ENCODE measurements at places on chromosomes 6 and 20.

DNA sequence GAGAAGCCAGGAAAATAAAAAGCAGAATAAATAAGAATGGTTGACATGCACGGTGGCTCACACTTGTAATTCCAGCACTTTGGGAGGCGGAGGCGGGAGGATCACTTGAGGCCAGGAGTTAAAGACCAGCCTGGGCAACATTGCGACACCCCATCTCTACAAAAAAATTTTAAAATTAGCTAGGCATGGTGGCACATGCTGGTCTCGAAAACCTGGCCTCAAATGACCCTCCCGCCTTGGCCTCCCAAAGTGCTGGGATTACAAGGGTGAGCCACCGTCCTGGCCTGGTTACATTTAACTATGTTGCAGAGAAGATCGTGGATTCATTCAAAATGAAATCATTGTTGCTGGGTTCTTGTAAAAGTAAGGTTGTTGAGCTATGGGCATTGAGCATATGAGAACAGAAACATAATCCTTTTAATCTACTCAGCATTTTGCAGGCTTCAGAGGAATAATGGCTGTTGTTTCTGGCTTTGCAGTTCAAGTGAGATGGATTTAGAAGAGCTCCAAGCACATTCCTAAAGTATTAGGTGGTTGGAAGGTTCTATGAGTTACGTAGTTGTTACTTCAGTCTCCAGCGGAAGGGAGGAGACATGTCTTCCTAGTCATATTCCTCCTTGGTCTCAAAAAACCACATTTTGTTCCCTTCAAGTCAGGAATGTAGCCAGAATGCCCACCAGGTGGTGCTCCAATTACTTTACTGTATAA, 45.6 kb upstream of the RAB23 start:
- DNase-seq: peak; percentile 28

- no peak for DNase-seq
These were observed 236.6 kb upstream of the FAM83B start for GRCh38 chr6:54609981-54610380.

- DNase-seq: no peak
These were observed 48.9 kb downstream of the ATXN1 start for GRCh38 chr6:16712255-16712930.

- DNase-seq: no peak
These were observed 494 bp downstream of the RHAG start for GRCh38 chr6:49635978-49636712.

- no peak for DNase-seq
These were observed 139.0 kb downstream of the IMPG1 start for GRCh38 chr6:75933387-75933975.

DNA sequence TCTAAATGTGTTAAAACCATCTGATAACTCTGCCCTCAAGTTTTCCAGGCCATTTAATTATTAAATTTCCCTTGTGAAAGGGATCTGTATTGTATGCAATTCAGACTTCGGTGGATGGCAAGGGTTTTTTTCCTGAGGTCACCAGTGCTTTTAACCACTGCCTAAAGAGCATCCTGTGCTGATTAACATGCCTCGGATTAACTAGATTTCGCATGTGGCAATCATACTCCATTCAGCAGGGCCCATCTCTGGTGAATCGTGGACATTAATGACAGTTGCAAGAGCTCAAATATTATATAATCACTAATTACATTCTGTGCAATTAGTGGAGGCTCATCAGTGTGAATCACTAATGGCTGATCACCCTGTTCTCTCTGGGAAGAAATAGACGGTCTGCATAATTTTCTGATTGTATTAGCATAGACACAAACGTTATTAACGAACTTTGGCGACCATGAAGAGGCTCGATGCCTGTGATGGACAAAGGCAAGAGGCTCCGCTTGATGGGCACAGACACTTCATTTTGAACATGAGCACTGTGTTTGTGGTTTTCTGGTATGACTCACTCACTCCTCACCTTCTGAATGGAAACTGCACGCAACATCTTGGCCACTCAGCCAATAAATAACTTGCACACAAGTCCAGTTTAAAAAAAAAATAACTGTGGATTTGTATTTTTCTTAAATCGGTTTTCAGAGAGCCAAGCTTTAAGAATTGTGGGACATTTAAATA, 31.4 kb downstream of the LINC00237 start:
- no peak for DNase-seq

DNA sequence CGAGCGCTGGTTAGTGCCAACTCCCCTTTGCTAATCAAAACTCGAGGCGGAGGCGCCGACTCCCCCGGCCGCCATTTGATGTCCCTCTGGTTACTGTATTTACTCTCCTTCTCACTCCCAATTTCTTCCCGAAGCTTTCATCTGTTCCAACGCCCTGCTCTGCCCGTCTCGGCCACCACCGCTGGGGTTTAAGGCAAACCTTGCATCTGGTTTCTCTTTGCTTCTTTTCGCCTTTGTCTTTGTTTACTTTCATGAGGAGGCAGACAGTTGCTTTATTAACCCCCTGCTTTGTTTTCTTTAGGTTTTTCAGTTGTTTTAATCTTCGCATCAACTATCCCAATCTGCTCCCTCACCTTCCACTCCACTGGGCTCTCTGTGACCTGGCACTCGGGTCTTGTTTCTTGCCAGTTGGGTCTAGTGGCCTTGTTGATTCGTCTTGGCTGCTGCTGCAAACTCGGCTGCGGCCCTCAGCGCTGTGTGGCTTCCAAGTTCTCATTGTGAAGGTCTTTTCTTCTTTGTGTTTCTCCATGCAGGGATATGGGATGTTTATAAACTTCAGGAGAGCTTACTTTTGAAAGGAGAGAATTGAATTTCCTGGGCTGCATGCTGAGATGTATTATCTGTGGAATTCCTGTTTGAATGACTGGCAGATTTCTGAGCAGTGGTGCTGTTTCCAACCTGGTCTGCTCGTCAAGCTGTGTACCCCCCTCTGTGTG, 155.1 kb downstream of the CDC5L start:
- DNase-seq: no peak

- DNase-seq: peak; percentile 60
These were observed 2.1 kb downstream of the KHDRBS2 start for GRCh38 chr6:62283796-62284411.

DNA sequence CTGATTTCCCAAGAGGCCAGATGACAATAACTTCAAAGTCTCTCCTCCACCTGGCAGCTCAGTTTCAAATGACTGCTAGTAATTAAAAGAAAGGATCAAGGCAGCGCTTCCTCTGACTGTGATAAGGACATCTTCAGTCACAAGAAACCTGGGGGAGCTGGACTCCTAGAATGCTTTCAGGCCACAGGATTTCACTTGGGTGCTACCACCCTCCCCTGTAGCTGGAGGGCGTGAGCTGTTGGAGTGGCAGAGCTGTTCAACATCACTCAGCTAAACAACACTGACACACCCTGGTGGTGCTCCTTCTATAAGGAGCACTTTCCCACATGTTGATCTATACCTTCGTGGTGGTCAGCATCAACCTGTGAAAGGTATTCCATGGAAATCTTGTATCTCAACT, 2.2 kb upstream of the CNR1 start:
- DNase-seq: no peak

- DNase-seq: no peak
These were observed 137.0 kb upstream of the TENT5A start for GRCh38 chr6:81889377-81890053.

- no peak for DNase-seq
These were observed 34.0 kb downstream of the TRERF1 start for GRCh38 chr6:42417641-42418112.

GRCh38 chr6:158367816-158368215, 55.6 kb downstream of the TULP4 start:
- DNase-seq: no peak

DNA sequence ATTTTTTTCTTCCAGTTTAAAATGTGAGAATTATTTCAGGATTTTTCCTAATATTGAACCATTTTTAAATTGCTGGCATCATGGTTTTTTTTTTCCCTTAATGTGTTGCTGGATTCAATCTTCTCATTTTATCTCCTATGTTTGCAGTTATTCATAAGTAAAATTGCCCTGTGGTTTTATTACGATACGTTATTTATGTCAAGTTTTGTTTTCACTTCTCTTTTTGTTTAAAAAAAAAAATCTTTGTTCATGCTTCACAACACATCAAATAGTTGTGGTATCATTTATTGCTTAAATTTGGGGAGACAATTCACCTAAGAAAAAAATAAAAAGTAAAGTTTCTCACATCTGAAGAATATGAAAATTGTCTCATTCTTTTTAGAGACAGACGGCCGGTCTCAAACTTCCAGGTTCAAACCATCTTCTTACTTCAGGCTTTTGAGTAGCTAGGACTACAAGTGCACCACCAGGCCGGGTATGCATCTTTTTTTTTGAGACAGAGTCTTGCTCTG, 239.3 kb upstream of the ID4 start:
- DNase-seq: no peak

DNA sequence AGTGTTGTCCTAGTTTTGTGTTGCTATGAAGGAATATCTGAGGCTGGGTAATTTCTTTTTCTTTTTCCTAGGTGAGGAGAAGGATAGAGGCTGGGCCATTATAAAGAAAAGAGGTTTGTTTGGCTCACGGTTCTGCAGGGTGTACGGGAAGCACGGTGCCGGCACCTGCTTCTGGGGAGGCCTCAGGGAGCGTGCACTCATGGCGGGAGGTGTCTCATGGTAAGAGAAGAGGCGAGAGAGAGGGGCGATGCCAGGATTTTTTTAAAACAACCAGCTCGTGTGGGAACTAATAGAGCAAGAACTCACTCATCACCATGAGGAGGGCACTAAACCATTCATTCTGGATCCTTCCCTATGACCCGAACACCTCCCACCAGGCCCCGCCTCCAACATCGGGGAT, 14.2 kb upstream of the NPBWR2 start:
- DNase-seq: no peak

GRCh38 chr6:150406948-150407347, 38.1 kb downstream of the IYD start:
- no peak for DNase-seq

DNA sequence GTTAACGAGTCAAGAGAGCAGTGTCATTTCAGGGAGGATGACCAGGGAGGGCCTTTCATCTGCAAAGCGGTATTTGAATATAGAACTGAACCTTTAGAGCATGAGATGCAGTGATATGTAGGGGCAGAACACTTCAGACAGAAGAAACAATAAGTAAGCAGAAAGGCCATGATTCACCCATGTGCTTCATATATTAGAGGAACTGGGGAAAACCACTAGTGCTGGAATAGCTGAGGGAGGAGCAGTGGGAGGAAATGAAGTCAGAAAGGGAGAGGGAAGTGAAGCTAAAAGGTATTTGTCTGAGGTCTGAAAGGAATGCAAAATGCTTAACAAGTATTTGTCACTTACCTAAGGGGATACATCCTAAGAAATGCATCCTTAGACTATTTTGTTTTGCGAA, 391.2 kb downstream of the ADGRB3 start:
- no peak for DNase-seq

GRCh38 chr6:55276745-55277530, 50.3 kb upstream of the GFRAL start:
- DNase-seq: peak; percentile 41

DNA sequence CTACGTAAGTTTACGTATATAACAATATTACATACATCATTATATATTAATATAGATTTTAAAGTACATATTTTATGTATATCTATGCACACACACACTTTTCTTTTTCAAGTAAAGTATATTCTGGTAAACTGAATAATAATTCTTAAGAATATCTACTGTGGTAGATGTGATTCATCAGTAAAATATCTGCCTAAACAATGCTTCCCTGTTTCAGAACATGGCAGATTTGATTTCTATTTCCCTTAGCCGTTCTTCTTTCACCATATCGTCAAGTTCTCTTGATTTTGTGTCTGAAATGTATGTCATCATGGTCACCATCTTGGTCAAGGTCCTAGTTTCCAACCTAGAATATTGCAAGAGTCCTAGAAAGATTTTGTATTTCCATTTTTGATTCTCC, 195.6 kb downstream of the HDGFL1 start:
- no peak for DNase-seq

DNA sequence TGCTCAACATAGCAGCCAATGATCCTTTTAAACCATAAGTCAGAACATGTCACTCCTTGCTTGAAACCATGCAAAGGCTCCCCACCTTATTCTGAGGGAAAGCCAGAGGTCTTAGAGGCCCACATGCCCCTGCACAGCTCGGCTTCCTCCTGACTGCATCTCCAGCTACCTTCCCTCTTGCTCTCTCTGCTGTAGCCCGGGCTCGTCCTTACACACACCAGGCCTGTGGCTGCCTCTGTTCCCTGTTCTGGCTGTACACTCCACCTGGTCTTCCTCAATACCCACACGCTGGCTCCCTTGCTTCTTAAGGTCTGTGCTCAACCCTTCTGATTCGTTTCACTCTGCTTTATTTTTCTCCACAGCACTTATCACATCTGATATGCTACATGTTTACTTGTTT, 116.2 kb downstream of the TNFAIP3 start:
- no peak for DNase-seq

- DNase-seq: peak; percentile 28
These were observed 275.2 kb downstream of the GMDS start for GRCh38 chr6:1970151-1970561.

DNA sequence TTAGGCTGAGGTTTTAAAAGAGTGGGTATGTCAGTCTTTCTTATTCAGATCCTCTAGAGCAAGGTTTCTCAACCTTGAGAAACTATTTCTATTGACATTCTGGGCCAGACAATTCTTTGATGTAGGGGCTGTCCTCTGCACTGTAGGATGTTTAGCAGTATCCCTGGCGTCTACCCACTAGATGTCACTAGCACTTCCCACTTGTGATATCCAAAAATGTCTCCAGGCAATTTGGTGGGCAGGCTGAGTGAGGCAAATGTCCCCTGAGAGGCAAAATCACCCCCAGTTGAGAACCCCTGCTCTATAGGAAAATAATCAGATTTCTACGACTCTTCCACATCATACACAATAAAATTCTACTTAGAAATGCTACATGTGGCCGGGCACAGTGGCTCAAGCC, 7.7 kb upstream of the ZKSCAN8 start:
- DNase-seq: peak; percentile 2

DNA sequence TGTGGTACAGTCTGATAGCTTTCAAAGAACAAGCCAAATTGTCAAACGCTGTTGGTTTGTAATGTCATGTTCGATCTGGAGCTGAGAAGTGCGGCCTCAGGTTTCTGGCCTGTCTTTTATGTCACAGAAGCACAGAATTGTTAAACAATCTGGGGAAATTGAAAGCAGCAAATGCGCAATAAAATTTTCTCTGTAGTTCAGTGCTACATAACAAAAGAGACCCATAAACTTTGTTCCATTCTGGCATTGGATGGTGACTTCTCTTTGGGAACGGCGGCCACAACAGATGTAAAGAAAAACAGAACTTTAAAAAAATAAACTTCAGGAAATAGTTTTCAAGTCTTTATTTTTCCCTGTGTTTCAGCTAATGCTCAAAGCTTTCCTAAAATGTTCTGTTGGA, 106.9 kb downstream of the PRL start:
- no peak for DNase-seq

GRCh38 chr6:34104628-34105027, 41.3 kb downstream of the GRM4 start:
- DNase-seq: no peak

GRCh38 chr6:81727876-81728517, 24.5 kb downstream of the TENT5A start:
- DNase-seq: no peak

Data from large intestine (tissue), 12 donors.